ENCODE measurements at places on chromosomes 3 and 15.
A peak's percentile ranks its signal among the peaks of the same experiment; 100 is the strongest.

GRCh38 chr3:11047500-11047899 is 55.0 kb downstream of the SLC6A1 start:
- DNase-seq = no peak

DNA sequence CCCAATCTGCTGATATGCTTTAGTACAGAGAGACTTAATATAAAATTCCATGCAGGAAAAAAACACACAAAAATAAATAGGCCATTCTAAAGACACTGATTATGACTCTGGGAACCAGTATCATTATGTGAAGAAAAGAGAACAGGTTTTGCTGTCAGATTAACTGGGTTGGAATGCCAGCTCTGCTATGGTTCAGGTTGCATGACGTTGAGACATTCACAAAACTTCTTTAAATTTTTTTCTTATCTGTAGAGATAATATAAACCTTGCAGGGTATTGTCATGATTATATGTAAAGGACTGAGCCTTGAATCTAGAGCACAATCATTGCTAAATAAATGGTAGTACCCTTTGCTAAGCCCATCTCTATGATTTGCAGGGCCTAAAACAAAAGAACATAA is 86.0 kb downstream of the CPNE4 start:
- no peak for DNase-seq

- peak; percentile 71 for DNase-seq
Measured at GRCh38 chr15:77634266-77634962, 1.7 kb upstream of the LINGO1 start.

DNA sequence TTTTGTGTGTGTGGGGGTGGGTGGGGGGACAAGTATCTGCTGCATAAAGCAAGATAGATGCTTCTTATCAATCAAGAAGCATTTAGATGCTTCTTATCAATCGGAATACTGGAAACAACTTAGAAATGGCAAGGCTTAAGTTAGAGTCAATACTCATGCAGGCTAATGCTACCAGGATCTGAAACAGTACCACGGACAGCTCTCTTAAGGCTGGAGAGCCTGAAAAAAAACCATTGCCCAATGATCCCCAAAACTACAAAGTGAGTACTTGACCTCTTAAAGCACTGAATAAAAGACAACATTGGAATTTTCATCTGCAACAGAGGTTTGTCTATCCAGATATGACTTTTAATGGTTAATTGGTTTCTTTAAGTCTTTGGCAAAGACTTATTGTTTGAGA is 262.3 kb downstream of the GAP43 start:
- no peak for DNase-seq

- no peak for DNase-seq
Measured at GRCh38 chr3:124582196-124582595, 148.1 kb upstream of the UMPS start.

Data from body of pancreas (tissue), 4 donors.